CD4-positive, alpha-beta T cell (primary cell): ENCODE measurements at places on chromosomes 16 and 17.

GRCh38 chr17:40909351-40909750 is 24.3 kb upstream of the KRT20 start:
- peak; percentile 66 for DNase-seq

GRCh38 chr17:54867634-54868033 is 33.0 kb upstream of the TOM1L1 start:
- DNase-seq = no peak

GRCh38 chr17:32854207-32854606 is 22.7 kb downstream of the MYO1D start:
- no peak for DNase-seq

DNA sequence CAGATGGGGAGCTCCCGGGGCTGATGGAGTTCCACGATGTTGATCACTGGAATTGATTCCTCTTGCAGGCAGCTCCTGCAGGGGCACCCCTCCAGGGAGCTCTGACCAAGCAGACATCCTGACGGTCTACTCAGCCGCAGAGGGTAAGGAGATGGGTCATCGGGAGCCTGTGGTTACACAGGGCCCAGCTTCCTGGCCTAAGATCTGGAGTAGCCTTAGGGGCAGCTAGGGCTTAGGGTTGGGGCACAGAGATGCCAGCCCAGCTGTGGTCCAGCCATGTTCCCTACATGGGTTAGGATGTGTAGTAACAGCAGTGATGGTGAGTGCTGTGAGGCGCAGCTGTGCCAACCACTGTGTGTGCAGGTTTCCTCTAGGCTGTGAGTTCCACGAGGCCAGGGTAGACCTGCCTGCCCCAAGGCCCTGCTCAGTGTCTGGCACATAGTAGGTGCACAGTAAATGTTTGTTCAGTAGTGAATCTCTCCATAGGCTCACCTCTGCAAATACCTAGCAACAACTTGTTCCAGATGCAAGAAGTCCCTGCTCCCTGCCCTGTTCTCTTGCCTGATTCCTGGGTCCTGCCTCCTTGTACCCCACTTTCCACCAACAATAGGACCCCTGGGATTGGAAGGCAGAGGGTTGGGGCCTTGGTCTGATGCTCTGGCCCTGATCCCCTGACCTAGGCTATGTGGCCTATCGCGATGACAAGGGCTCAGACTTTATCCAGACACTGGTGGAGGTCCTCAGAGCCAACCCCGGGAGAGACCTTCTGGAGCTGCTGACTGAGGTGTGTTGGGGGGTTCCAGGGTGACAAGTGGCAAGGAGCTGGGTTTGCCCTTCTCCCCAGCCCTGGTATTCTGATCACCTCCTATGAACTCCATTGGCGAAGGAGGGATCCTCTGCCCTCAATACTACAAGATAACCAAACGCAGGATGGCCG is 13.7 kb downstream of the ZNF213 start:
- no peak for DNase-seq

- DNase-seq = peak; percentile 32
Measured at GRCh38 chr17:2691965-2692780, 19.4 kb downstream of the CLUH start.

DNA sequence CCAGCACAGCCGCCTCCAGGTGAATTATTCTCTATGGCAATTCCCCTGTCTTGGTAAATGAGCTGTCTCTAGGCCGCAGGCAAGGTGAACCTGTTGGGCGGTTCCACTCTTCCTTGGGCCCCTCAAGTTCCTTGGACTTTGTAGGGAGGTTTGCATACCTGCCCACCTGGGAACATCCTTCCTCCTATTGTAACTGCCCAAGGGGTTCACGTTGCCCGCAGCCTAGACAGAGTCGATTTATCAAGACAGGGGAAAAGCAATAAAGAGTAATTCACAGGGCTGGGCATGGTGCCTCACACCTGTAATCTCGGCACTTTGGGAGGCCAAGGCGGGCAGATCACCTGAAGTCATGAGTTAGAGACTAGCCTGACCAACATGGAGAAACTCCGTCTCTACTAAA is 122.5 kb downstream of the KCNJ18 start:
- no peak for DNase-seq

DNA sequence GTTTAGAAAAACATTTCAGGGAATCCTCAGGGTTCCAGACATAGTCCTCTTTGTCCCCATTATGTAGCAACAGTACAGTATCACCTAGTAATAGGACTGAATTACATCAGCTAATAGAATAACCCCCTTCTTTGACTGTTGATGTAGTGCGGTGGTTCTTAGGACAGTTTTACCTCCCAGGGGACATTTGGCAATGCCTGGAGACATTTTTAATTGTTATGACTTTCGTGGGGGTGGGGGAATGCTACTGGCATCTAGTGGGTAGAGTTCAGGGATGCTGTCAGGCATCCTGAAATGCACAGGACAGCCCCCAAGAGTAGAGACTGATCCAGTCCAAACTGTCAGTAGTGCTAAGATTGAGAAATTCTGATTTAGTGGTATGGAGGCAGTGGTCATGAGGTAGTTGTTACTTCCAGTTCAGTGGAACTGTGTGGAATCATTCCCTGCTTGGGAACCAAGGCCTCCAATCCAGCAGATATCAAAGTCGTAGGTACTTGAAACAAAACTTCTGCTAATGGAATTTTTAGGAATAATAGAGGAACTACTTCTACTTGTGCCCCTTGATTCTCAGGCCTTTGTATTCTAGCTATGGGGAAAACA is 20.3 kb downstream of the NF1 start:
- DNase-seq = no peak

GRCh38 chr16:72302332-72302731 is 130.4 kb upstream of the PMFBP1 start:
- DNase-seq = no peak

DNA sequence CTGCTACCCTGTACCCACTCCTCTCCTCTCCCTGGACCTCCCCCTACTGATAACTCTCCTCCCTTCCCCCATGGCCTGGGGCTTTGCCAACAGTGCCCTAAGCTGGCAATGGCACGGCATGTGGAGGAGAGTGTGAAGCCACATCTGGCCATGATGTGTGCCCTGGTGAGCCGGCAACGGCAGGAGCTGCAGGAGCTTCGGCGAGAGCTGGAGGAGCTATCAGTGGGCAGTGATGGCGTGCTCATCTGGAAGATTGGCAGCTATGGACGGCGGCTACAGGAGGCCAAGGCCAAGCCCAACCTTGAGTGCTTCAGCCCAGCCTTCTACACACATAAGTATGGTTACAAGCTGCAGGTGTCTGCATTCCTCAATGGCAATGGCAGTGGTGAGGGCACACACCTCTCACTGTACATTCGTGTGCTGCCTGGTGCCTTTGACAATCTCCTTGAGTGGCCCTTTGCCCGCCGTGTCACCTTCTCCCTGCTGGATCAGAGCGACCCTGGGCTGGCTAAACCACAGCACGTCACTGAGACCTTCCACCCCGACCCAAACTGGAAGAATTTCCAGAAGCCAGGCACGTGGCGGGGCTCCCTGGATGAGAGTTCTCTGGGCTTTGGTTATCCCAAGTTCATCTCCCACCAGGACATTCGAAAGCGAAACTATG is 5.2 kb downstream of the TRAF4 start:
- DNase-seq = no peak

- DNase-seq = no peak
Measured at GRCh38 chr16:27764869-27765675, 215.1 kb downstream of the KATNIP start.

DNA sequence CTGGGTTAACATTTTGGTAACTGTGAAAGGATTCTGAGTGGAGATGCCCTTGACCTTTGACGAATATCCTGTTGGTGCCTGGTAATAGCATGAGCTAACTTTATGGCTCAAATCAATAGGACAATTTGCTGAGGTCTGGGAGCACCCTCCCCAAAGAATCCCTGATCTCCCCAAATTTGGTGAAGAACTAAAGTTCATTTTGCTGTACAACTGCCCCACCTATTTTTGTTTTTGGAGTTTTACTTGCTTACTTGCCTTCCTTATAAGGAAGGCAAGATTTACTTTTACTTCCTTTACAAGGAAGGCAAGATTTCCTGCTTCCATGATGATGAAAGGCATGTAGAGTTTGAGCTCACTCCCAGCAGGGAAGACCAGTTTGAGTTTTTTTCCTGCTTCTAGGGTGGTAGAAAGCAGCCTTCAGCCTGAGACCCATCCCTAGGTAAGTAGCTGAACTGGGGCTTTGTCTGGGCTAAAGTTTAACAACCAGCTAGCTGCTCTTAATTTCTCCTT is 2.8 kb downstream of the KRTAP4-9 start:
- DNase-seq = no peak

GRCh38 chr16:65845466-65846209 is 520.9 kb upstream of the CDH5 start:
- DNase-seq = no peak

DNA sequence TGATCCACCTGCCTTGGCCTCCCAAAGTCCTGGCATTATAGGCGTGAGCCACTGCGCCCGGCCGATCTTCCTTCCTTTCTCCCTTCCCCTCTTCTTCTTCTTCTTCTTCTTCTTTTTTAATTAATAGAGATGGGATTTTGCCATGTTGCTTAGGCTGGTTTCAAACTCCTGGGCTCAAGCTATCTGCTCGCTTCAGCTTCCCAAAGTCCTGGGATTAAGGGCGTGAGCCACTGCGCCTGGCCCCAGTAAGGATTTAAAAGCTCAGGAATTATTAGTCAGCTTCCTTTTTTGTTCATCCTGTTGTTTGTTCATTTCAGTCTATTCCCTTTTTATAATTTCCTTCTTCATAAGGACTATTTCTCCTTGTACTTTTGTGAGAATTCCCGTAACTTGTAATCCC is 32.7 kb upstream of the LRRC37A start:
- DNase-seq = no peak

DNA sequence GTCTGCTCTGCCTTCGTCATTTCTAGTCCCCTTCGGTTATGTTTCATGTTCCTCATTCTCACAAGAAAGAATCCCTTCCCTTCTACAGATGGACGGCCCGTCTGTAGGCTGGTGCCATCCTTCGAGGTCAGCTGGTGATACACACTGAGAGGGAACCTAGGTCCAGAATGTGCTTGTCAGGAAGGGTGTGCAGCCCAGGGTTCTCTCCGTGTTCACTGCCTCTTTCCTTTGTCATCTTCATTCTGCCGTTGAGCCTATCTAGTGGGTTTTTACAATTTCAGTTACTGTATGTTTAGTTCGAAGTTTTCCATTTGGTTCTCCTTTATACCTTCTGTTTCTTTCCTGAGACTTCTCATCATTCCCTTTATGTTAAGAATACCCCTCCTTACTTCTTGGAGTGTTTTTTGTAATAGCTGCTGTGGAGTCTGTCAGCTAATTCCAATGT is 18.9 kb downstream of the KIAA0513 start:
- DNase-seq = peak; percentile 44

- peak; percentile 89 for DNase-seq
Measured at GRCh38 chr16:3099732-3100499, 822 bp upstream of the ZSCAN10 start.

GRCh38 chr17:75896415-75897159 is at the start of gene TRIM65:
Gene TRIM65, minus strand, starts transcription at chr17:75896951. Its CDS starts 14 bp downstream, at chr17:75896937.
- DNase-seq = peak; percentile 82

DNA sequence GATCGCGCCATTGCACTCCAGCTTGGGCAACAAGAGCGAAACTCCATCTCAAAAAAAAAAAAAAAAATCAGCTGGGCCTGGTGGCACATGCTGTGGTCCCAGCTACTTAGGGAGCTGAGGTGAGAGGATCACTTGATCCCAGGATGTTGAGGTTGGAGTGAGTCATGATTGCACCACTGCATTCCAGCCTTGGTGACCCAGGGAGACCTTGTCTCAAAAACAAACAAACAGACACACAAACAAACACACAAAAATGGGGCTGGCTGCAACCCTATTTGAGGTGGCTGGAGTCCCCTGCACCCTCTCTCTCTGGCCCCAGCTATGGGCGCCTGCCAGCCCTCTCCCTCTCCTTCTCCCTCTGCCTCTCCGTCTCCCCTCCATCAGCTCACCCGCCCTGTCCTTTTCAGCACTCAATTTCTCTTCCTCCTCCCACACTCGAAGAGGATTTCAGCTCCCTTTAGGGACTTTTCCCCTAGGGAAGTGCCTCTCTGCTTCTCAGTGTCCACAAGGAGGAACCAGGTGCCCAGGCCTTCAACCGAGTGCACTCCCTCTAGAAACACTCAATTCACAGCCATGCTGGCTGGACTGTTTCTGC is 17.5 kb upstream of the TFAP4 start:
- DNase-seq = no peak

GRCh38 chr16:88815901-88816589 is 4.3 kb upstream of the APRT start:
- DNase-seq = peak; percentile 62
